ENCODE measurements at places on chromosomes 1 and 21.

DNA sequence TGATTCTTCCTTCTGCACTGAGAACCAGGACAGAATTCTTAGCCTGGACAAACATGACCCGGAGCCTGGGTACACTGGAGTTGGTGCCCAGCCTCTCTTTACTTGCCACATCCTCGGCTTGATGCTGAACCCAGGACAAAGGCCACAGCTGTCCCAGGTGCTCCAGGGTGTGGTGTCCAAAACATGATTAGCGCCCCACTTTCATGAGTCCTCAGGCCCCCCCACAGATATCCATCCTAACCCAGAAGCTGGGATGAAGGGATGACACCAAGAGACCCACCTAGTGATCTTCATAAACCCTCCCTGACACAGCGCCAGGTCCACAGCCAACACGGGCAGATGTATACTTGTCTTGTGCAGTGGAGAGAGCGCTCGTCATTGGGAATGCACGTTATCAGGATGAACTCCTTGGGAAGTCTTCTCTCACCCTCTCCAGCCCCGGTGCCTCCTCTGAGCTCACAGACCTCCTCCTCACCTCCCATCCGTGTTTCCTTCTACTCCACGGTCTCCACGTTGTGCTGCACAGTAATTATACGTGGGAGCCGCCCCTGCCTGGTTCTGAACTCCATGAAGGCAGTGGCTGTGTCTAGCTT, 3.6 kb downstream of the ABCA4 start:
- DNase-seq, result no peak

- DNase-seq, result no peak
These were observed 2.0 kb upstream of the TRAPPC3 start for GRCh38 chr1:36151134-36151844.

- no peak for DNase-seq
These were observed 40.4 kb upstream of the PIGC start for GRCh38 chr1:172484252-172484651.

- no peak for DNase-seq
These were observed 493.0 kb upstream of the PLXNA2 start for GRCh38 chr1:208737161-208737560.

DNA sequence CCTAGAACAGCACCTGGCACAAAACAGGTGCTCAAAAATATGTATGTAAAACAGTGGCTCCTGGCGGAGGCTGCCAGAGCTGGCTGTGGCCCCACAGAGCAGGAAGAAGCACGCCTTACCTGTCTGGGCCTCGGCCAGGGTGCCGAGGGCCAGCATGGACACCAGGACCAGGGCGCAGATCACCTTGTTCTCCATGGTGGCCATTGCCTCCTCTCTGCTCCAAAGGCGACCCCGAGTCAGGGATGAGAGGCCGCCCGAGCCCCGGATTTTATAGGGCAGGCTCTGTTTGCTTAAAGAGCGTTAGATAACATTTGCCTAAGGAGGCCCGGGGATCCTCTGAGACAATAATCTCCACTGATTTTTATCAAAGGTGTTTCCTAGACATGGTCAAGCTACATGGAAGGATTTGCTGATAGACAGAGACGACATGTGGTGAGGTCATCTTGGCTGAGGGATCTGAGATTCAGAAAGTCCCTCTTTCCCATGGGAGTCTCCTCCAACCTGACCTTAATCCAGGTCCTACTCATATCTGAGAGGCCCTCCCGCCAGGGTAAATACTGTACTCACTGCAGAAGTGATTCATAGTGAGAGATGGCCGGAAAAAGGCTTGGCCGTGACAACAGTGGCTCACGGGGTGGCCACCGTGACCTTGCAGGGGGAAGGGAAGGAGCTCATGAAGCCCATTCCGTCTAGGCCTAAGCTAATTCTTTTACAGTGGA, at the start of gene TFF1:
TSS of gene TFF1 (minus strand) at position 244 of the 719 bp plus-strand sequence. CDS start at position 204, 40 bp downstream.
- DNase-seq, result no peak

DNA sequence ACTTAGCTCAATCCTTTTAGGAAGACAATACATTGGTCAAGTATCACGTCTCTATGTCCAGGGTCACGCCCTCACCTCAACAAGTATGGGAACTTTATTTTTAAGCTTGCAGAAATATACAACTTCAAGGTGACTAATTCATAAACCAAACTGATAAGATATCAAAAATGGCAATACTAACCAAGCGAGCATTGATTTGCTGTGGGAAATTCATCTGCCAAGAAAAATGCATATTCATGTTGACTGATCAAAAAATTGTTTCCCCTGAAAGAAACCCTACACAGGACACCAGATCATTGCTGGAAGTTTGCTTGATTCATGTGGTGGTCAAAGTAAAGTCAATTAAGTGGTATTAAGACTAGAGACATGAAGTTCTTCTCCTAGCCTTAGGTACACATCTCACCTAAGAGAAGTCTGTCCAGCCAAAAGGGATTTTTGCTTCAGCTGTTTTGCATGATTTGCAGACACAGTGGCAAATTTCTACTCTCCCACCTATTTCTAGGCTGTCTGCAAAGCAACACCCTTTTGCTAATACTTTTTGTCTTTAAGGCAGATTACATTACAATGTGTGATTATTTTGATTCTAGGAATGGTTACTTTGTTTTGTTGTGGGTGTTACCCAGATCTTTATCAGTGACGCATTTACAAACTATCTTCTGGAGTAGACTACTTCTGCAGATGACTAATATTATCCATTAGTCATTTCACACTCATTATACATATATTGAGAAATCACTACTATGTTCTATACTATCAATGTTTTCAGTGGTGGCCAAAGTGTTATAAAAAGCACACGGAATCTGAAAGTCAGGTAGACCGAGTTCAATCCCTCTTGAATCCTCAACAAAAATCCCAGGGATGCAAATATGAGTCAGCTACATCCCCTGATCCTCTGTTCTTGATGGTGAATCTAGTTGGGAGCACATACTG, 12.4 kb downstream of the SAMSN1 start:
- no peak for DNase-seq

GRCh38 chr1:202982715-202983430, 15.8 kb upstream of the CYB5R1 start:
- DNase-seq, result no peak
